ENCODE measurements at places on chromosomes 1 and 21.

DNA sequence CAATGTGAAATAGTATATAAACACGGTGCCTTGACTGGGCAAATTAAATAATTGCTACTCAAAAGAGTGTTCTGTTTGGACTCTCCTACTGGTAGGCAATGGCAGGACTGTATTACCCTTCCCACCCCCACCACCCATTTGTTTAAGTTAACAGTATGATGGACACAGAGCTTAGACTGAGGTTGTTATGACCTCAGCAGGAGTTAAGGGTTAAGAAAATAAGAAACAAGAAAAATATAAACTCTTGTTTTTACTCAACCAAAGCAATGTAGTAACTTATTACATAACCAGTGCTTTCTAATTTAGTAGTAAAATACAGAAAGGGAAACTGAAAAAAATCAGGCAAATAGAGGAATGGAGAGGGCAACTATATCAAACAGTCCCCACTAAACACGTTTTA, 19.9 kb upstream of the SERPINC1 start:
- DNase-seq: no peak

- DNase-seq: peak; percentile 14
Measured at GRCh38 chr1:172883844-172884243, 166.9 kb downstream of the TNFSF18 start.

DNA sequence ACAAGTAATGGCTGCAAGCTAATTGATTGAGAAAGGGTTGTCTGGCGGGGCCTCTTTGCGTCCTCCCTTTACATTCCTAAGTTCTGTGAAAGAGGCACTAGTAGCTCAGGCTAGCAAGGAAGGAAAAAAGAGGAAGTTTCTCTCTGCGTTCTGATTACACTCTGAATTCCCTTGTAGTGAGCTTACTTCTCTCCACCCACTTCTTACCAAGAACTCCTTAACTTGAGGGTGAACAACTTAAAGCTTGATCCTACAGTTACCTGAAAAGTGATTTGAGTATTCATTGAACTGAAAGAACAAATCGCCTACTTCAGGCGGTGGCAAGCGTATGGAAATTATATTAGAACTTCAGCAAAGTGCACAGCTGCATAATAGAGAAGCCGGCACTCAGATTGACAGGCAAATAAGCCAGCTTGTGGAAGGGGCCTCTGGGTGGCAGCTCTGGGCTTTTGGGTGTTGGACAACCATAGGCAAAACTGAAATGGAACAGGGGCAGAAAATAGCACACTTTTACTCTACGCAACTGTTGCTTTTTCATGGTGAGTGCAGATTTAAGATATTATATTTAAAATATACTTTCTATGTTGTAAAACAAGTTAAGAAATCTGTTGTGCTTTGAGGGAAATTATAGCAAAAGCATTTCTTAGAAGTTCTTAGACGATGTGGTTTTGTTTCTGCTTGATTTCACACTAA, 464.5 kb downstream of the USP25 start:
- DNase-seq: peak; percentile 94

GRCh38 chr1:66446261-66447001, 87.5 kb upstream of the SGIP1 start:
- peak; percentile 84 for DNase-seq

- peak; percentile 55 for DNase-seq
Measured at GRCh38 chr1:43530483-43531106, at the start of gene PTPRF. Gene PTPRF, plus strand, starts transcription at chr1:43530883. Its CDS starts 14,193 bp downstream, at chr1:43545076.

- no peak for DNase-seq
Measured at GRCh38 chr1:68107771-68108170, 57.3 kb upstream of the DIRAS3 start.

GRCh38 chr1:158646465-158646864, 40.0 kb downstream of the SPTA1 start:
- DNase-seq: no peak

GRCh38 chr1:25774921-25775771, 24.8 kb upstream of the SELENON start:
- DNase-seq: peak; percentile 45

DNA sequence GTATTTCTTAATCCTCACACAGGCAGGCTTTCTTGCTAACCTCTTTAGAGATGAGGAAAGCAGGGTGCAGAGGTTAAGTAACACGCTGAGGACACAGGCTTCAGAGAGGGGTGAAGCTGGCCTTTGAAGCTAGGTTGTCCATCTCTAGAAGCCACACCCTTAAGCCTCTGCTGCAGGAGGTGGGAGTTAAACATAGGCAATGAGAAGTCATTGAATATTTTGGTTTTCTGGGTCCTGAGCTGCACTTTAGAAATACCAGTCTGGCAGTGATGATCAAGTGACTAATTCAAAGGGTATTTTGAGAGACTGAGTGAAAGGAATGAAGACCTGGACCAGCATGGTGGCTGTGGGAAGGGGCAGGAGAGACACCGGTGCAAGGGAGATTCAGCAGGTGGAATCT, 9.9 kb downstream of the KCNJ15 start:
- no peak for DNase-seq

DNA sequence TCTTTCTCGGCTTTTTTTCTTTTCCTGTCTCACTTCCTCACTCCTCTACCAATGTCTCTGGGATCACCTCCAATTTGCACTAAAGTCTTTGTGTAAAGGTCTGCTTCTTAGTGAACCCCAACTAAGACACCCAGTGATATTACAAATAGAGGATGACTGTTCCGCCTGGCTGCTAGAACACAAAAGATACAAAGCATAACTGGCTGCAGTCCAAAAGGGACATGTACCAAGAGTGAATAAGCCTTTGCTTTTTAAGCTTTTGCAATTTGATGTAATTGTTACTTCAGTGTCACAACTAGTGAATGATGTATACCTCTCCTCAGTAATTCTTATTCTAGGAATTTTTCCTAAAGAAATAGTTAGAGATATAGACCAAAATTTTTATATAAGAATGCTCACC, 82.8 kb upstream of the BEND5 start:
- DNase-seq: no peak

DNA sequence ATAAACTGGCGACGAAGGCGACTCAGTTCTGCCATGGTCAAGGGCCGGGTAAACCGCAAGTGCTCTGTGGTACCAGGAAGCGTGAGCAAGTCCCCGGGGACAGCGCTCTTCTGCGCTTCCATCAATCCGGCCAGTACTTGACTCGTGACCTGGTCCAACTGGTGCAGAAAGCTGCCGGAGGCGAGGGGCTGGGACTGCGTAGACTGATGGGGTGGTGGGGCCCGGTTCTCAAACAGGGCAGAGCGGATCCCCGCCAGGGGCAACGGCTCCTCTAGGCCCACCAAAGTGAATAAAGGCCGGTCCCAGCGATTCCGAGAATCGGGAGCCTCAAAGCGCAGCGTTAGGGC, 852 bp downstream of the KTI12 start:
- DNase-seq: peak; percentile 61

DNA sequence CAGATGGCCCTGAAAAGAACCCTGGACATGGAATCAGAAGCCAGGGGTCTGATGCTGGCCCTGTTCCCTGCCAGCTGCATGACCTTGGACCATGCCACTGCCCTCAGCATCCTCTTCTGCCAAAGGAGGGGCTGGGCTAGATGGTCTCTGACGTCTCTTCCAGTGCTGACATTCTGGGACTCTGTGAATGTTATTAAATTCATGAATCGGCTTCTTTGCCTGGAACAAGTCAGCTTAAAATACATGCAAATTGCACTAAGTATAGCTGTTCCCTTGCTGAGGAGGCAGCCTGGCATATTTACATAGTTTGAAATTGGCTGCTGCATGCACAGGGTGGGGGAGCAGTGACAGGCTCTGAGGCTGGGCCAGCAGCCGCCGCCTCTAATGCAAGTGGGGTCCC, 23.8 kb downstream of the KCNA2 start:
- DNase-seq: no peak

GRCh38 chr1:229024528-229025130, 246.3 kb upstream of the RAB4A start:
- no peak for DNase-seq

GRCh38 chr1:178614286-178614685, 101.4 kb downstream of the TEX35 start:
- DNase-seq: no peak

- no peak for DNase-seq
Measured at GRCh38 chr1:8740034-8740449, 77.4 kb downstream of the RERE start.

- peak; percentile 20 for DNase-seq
Measured at GRCh38 chr1:194342484-194343262, 1156.3 kb upstream of the B3GALT2 start.

- DNase-seq: peak; percentile 95
Measured at GRCh38 chr1:30191154-30191702, 532.2 kb downstream of the MATN1 start.

- DNase-seq: no peak
Measured at GRCh38 chr1:176939993-176940392, 224.5 kb downstream of the ASTN1 start.

DNA sequence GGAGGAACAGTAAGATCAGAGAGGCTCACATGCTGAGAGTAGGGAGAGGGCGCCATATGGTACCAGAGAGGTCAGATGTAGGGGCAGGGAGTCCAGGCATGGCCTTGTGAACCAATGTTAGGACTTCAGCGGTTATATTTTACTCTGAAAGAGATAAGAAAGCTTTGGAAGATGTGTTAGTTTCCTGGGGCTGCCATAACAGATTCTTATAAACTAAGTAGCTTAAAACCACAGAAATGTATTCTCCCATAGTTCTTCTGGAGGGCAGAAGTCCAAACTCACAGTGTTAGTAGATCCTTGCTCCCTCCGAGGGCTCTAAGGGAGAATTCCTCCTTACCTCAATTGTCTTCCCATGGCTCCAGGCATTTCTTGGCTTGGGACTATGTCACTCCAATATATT, 502.5 kb upstream of the ADGRL2 start:
- DNase-seq: no peak

DNA sequence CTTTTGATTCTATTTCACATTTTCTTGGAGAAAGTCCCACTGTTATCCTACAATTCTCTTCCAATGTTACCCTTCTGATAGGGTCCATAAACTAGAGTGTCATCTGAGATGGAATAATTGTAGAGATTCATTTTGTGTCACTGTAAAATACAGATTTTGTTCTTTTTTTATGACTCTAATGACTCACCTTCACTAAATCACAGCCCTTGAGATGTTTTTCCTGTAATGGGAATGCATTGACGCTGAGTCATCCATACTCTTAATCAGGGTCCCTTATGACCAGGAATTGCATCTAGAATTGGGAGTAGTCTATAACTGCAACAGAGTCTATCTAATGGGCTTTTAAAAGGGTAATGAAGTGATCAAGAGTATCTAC, 315.5 kb downstream of the TGFB2 start:
- DNase-seq: no peak

- DNase-seq: no peak
Measured at GRCh38 chr21:45470773-45471524, 66.0 kb downstream of the COL18A1 start.

DNA sequence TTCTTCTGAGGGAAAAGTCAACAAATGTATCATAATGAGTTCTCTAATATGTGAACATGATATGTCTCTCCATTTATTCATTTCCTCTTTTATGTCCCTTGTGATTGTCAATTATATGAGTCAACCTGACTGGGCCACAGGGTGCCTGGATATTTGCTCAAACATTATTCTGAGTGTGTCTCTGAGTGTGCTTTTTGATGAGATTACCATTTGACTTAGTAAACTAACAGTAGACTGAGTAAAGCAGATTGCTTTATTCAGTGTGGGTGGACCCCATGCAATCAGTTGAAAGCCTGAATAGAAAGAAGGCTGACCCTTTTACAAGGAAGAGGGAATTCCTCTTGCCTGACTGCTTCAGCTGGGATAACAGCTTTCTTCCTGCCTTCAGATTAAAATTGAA, 142.6 kb downstream of the SLC35F3 start:
- no peak for DNase-seq

- no peak for DNase-seq
Measured at GRCh38 chr1:6627841-6628545, 3.3 kb downstream of the THAP3 start.

GRCh38 chr1:177891809-177892208, 78.0 kb downstream of the SEC16B start:
- no peak for DNase-seq

DNA sequence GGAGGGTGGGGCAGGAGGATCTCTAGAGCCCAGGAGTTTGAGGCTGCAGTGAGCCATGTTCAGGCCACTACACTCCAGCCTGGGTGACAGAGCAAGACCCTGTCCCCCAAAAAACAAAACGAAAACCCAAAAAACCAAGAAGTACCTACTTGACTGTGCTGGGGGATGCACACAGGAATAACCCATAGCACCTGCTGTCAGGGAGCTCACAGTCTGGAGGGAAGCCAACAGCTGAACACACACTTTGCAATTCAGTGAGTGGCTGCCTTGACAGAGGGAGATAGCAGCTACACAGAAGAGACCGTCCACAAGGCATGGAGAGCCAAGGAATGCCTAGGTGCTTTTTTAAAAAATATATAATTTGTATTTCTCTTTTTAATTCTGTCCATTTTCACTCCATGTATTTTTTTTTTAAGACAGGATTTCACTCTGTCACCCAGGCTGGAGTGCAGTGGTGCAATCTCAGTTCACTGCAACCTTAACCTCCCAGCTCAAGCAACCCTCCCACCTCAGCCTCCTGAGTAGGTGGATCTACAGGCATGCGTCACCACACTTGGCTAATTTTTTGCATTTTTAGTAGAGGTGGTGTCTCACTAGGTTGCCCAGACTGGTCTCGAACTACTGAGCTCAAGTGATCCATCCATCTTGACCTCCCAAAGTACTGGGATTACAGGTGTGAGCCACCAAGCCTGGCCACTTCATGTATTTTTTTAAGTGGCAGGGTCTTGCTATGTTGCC, 68.7 kb downstream of the NID1 start:
- no peak for DNase-seq

GRCh38 chr1:115838431-115839028, 2.4 kb downstream of the NHLH2 start:
- DNase-seq: peak; percentile 15

DNA sequence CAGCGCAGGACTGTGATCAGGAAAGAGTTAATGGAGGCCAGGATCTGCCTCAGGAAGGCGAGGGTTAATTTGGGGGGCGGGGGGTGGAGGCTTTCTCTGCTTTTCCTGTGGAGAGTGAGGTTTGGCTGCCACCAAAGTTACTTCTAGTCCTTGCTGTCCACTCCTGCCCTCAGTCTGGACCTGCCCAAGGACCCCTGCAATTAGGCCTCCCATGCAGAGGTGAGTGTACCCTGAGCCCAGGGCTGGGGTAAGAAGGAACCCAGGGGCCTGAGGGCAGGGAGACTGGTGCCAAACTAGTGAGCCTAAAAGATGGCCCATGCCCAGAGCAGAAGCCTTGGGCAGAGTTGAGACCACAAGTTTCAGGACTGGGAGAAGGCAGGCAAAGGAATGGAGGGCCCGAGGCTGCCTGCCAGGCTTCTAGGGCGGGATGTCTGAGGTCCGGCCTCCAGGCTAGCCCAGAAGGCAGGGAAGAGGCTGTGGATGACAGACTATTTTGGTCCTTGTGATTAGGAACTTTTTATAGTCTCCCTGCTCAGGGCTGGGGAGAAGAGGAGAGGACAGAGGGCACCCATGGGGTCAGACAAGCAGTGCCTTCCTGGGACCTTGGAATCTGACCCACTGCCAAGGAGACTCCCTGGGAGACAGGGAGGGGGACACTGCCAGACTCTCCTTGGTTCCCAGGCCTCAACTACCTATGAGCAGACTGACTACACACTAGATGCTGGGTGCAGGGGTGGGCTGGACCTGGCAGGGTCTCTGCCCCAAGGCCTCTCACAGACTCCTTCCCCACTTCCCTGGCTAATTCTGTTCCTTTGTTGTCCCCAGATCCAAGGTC, at the start of gene FAM110D:
Gene FAM110D (plus strand): TSS at position 172 of the 835 bp plus-strand sequence. CDS start 2,213 bp downstream, outside the sequence.
- no peak for DNase-seq

- DNase-seq: no peak
Measured at GRCh38 chr1:163772246-163772645, 450.5 kb downstream of the NUF2 start.
